NCI-H1092 treated with DMSO at 0.1 percent for 48 hours (cell line): ENCODE measurements at places on chromosomes 7 and 10.

DNA sequence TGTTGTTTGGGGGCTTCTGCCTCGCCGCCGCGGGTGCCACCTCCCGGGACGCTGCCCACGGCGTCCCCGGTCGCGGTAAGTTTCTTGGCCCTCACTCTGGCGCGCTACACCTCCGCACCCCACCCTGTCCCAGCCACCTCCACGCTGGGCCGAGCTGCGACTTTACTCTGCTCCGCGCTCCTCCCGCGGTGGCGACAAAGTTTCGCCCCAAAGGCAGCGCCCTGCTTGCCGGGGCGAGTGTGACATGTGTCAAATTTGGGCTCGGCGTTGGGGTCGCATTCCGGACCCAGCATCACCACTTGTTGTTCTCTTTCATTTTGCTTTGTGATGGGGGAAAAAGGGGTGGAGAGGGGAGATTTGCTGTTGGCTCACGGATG lies 167.7 kb upstream of the PPP1R3A start:
- no peak for DNase-seq

DNA sequence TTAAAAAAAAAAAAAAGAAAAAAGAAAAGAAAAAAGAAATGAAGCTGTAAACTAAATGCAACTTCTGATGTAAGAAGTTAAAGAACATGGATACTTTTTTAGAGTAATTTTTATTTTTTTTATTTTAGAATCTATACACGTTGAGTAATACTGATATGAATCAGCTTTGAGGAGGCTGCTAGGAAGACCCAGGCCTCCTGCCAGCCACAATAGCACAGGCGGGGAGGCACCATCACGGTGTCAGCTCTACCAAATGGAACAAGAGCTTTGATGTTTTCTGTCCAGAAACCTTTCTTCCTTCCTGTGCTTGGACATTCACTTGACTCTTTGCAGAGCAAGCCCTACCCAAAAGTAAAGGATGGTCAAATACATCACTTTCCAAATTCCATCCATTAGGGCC lies 45.3 kb upstream of the EGR2 start:
- no peak for DNase-seq

DNA sequence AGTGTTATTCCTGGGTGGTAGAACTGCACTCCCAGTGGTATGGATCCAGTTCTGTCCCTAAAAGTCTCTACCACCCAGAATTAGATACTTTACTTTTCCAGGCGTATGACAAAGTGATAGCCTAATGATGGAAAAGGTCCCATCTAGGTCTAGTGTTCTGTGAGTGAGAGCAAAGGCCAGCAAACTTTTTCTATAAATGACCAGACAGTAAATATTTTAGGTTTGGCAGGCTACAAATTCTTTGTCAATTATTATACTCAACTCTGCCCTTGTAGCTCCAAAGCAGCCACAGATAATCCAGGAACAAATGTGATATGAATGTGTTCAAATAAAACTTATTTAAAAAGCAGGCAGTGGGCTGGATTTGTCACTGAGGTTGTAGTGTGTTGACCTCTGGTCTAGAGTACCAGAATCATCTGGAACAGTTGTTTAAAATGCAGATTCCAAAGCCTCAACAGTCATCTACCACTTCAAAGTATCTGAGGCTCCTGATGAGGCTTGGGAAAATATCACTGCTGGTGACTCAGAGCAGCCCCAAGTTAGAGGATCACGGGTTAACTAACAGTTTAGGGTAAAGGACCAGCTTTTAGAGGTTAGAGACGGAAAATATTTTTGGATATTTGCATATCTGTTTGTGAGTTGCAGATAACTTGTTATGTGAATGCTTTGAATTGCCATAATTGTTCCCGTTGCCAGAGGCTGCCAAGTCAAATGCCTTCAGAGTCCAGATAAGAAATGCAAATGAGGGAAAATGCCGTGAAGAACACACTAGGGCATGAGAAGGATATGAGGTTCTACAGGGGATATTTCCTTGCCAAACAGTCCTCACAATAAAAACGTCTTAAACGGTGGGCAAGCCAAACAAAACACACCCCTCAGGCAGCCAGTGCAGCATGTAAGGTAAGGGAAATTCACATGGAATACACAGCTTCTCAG lies 19.4 kb downstream of the NRAP start:
- no peak for DNase-seq

- no peak for DNase-seq
These were observed 24.6 kb downstream of the GLRX3 start for GRCh38 chr10:130160775-130161174.

DNA sequence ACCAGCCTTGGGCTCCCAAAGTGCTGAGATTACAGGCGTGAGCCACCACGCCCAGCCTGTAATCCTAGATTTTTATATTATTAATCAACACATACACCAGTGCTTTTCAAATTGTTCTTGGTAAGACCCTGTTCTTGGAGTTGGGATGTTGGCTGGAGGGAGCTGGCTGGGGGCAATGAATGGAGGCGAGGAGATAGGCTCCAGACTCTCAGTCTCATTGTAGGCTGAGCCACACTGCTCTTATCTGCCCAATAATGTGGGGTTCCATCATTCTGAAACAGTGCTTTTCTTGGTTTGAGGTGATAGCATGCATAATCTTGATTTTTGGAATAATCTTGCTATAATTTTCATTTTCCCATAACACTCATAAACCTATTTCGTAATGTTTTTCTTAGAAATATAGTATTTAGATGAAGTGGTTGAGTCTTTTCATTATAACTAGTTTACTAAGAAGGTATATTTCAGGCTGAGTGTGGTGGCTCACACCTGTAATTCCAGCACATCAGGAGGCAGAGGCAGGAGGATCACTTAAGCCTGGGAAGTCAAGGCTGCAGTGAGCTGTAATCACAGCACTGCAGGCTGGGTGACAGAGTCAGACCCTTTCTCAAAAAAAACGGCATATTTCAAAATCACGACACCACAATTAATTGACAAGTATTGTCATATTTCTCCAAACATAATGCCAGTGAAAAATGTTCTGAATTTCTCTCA lies 65.1 kb upstream of the LYZL2 start:
- no peak for DNase-seq

DNA sequence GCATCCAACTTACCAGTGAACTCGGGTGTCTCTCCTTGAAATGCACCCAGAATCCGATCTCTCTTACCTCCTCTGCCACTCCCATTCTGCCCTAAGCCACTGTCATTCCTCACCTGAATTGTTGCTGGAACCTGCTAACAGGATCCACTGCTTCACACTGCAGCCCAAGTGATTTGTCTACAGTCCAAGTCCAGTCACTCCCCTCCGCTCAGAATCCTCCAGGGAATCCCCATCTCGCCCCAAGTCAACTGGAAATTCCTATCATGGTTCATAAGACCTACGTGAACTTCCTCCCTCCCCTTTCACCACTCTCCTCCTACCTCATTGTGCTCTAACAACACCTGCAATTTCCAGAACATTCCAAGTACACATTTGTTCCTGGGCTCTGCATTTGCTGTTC lies 91.3 kb downstream of the SCRN1 start:
- DNase-seq = no peak

GRCh38 chr7:74329225-74329624 lies 40.0 kb downstream of the CLIP2 start:
- no peak for DNase-seq

- DNase-seq = peak; percentile 34
These were observed 231.8 kb downstream of the KCNMA1 start for GRCh38 chr10:77405771-77406241.
